D341Med (cell line): ENCODE measurements at places on chromosomes 7 and 10.
A peak's percentile ranks its signal among the peaks of the same experiment; 100 is the strongest.

- no peak for DNase-seq
Measured at GRCh38 chr7:19390795-19391194, 245.6 kb upstream of the FERD3L start.

DNA sequence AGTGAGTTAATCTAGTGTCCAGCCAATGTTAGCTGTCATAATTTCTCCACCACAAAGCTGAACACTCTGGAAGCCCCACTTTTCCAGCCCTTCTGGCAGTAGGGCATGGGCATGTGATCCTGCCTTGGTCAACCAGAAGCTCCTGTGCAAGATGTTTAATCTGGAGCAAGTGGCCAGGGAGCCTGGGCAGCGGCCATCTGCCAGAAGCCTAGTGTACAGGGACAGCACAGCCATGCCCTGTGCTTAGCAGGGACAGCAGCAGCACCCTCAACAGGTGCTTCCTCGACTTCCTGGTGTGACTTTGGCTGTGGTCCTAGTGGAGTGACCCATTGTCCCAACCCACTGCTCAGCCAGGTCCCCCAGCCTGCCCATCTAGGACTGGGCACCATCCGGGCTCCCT, 10.3 kb downstream of the RBP3 start:
- no peak for DNase-seq

- DNase-seq: no peak
Measured at GRCh38 chr7:6268023-6268900, 4.2 kb downstream of the CYTH3 start.

DNA sequence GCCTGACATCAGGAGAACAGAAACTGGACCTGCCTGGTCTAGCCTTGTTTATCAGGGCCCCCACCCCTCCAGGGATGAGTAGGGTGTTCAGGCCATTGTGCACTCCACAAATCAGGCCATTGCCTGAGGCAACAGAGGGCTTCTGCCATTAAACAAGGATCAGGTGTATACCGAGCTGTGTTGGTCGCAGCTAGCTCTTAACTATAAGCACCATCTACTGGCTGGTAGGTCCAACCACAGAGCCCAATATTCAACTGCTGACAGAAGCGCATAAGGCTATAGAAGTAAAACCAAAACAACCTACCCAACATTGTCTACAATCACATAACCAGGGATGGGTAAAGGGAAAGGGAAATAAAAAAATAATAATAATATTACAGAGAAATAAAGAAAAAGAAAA, 451.7 kb upstream of the TEX47 start:
- DNase-seq: no peak

DNA sequence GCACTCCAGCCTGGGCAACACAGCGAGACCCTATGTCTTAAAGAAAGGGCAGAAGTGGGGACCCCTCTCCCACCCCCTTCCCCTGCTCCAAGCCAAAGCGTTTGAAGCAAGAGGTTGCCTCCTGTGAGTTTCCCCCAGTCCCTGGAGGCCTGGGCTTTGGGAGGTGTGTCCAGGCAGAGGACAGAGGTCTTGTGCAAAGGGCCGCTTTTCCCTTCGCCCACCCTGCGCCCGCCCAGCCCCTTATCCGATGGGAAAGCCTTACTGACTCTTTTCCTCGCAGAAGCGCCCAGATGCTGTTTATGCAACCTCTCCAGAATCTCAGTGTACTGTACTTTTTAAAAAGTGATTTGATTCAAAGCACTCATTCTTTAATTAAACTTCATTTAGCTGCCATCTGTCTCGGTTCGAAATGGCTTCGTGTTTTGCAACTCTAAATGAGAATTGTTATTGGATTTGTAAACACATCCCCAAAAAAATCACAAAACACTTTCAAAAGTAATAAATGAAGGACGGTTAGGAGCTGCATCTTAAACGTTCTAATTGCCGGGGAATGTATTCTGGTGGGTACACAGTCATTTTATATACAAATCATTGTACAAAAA, 50.5 kb upstream of the GTF2I start:
- no peak for DNase-seq

DNA sequence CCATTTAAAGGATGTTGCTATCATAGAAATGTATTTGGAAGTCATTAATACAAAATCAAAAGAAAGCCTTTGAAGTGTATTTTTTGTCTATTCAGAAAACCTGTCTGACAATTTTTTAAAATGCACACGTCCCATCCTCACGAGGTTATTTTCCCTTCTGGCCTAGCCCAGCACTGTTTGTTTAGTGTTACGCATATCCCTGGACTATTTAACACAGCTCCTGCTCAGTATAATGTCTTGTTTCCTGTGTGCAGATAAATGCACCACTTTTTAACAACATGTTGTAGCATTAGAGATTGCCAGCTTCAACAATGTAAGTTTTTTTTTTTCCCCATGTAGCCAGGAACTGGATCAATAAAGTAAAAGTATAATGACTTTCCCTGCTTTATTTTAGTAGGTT, 102.6 kb upstream of the SFMBT2 start:
- DNase-seq: no peak

GRCh38 chr7:109376576-109376975, 806.9 kb downstream of the DNAJB9 start:
- DNase-seq: no peak

GRCh38 chr10:57018452-57018851, 657.4 kb upstream of the ZWINT start:
- no peak for DNase-seq

DNA sequence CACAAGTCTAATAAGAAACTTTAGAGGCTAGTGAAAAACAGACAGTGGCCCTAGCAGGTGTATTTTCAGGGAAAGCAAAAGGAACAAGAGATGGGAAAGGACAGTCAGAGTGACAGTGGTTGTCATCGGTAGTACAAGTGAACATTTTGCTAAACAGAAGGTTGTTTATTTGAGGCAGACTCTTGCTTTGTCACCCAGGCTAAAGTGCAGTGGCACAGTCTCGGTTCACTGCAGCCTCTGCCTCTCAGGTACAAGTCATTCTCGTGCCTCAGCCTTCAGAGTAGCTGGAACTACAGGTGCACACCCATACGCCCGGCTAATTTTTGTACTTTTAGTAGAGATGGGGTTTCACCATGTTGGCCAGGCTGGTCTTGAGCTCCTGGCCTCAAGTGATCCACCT, 195.8 kb downstream of the RELN start:
- no peak for DNase-seq

DNA sequence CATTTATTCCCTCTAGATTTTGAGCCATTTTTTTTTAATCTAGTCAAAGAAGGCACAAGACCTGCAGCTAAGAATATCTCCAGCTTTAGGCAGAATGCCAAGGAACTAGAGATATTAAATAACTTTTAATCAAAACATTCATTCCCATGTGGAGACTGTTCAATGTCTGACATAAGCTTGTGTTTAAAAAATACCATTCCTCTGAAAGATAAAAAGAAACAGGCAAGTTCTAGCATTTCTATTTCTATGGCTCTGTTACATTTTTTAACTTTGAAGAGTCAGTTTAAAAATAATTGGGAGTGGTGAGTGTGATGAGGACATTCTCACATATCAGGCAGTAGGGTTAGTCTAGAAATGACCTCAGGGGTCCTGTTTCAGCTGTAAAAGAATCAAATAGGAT, 48.0 kb downstream of the RHOBTB1 start:
- no peak for DNase-seq

- peak; percentile 53 for DNase-seq
Measured at GRCh38 chr10:92242910-92243671, 47.8 kb downstream of the CPEB3 start.

- DNase-seq: no peak
Measured at GRCh38 chr7:110760341-110760740, 330.6 kb upstream of the LRRN3 start.

DNA sequence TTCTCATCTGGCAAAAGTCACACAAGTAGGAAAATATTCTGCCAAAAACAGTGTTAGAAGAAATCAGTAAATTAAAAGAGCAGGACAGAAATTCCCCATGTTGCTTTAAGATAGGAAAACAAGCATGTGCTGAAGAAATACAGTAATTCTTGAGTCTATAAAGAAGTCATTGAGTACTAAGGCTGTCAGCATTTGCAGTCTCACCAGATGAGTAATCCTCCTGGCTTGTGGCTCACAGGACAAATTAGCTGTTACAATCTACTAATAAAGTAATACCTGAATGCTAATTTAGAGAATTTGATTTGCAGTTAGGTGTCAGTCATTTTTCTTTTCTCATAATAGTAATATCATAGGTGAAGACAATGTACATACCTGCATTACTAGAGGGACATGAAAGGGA, 1158.9 kb upstream of the CELF2 start:
- DNase-seq: no peak

GRCh38 chr10:70950801-70951200, 62.4 kb upstream of the PCBD1 start:
- DNase-seq: no peak

DNA sequence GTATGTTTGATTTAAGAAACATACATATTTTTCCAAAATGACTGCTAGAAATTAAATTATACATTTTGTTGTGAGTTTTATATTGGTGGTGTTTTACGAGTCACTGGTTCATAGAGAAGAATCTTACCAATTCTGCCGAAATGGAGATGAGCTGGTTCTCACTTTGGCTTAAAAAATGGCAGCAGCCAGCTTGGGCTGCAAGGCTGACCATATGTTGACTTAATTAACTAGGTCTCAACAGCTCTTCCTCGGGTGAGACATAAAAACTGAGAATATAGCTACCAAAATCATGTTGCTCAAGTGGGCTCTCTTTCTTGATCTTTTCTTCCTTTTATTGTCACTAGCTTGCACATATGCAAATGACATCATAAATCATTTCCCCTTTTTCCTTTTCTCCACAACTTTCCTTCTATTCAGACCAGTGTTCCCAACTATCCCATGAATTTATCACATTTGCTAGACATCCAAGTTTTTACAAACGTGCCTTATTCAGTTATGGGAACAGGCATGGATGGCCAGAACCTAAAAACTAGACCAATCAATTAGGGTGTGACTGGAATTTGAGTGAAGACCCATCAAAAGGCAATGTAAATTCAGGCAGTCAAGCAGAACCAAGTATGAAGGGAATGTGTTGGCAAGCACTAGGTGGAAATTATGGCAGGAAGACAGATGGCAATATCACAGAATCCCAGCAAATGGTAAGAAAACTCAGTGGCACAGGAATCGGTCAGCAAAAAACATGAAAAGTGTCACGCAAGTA, 6.4 kb upstream of the TSPAN12 start:
- no peak for DNase-seq

DNA sequence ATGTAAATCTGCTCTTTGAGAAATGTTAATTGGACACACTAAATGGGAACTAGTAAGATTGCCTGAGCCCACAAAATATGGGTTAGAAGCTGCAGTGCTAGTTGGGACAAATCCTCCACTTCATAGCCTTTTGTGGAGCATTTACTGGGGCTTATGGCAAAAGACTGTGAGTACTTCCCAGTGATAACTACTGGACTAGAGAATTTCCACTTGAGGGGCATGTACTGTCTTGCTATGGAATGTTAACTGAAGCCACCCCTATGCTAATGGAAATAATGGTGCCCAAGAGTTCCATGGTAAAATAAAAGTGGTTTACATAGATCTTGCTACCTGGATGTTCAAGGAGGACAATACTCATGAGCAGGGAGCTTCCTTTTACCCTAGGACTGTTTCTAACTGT, 29.3 kb downstream of the AVL9 start:
- DNase-seq: no peak

DNA sequence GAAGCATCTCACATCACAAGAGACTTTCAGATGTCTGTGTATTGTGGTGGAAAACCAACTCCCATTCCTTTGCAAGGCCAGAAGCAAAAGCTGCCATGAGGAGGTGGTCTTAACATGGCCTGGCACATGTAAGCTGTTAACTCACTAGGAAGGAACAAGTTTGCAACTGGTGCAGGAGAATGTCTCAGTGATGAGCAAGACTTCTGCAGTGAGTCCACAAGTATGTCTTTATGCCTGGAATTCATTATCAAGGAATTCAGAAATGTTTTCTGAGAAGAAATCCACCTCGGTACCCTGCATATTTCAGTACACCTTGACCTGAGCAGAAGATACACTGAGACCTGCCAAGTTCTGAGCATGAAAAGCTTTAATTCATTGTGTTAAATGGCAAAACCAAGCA, 1033.1 kb downstream of the NRG3 start:
- DNase-seq: no peak
